ENCODE measurements at places on chromosomes 7 and 10.

DNA sequence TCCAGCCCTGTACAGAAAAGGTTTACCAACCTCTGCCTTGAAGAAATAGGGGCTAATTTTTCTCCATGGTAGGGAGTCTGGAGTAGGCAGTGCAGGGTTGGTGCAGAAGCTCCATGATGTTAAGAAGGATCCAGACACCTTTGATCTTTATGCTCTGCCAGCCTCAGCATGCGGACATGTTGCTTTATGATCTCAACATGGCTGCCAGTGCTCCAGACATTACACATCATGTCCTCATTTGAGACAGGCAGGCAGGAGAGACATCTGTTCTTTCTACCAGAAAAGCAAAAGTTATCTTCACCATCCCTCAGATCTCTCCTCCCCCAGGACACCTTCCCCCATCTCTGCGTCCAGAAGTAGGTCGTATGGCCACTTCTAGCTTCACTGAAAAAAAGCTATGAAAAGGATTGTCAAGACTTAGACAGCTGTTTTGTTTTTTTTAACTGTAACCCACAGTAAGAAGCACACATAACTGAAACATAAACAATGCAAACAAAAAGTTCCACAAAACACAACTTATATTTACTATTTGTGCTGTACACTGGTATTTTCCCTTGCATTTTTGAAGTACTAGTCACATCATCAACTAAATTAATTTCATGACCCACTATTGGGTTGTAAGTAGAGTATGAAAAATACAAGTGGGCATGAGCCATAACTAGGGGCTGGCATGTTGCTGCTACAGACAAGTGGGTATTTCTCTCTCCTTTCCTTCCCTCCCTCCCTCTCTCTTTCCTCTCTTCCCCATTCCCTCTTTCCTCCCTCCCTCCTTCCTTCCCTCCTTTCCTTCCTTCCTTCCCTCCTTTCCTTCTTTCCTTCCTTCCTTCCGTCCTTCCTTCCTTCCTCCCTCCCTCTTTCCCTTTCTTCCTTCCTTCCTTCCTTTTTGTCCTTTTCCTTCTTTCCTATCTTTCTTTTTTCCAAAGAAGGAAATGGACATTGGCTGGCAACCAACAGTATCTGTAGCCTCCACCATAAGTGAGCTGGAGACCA, 2.6 kb upstream of the RASSF4 start:
- DNase-seq: no peak

GRCh38 chr10:114881417-114881816, 56.6 kb upstream of the TRUB1 start:
- no peak for DNase-seq

- DNase-seq: no peak
Observed at GRCh38 chr7:141693082-141693481, 8.9 kb downstream of the DENND11 start.

DNA sequence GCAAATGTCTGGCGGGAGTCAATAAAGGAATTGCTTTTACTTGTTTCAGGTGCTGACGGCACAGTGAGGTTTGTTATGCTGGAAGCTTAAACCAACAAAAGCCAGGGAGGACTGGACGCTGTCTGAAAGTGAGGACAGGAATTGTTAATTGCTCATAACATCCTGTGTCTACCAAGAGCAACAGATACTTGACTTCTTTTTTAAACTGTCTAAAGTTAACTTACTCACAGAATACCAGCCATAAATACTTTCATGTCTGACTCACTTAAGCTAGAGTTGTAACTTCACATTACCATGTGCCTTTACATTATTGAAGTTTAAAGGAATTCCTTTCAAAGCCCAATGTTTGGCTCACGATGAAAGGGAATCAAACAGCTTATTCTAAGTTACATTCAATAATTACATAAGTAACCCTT, 252.7 kb upstream of the SHH start:
- no peak for DNase-seq

- no peak for DNase-seq
Observed at GRCh38 chr7:94974423-94974822, 67.0 kb downstream of the PPP1R9A start.

DNA sequence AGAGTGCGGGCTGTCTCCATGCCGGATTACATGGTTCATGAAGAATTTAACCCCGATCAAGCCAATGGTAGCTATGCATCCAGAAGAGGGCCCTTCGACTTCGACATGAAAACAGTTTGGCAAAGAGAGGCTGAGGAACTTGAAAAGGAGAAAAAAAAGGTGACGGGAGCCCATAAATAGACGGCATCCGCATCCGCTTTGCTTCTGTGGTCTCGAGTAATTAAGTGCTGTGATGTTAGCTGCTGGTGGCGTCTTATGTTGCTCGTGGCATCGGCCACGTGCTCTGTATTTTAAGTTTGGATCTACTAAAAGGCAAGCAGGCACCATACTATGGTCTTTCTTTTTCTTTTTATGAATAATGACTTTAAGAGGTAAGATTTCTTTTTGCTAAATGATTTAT, 11.1 kb downstream of the C7orf57 start:
- DNase-seq: peak; percentile 4

DNA sequence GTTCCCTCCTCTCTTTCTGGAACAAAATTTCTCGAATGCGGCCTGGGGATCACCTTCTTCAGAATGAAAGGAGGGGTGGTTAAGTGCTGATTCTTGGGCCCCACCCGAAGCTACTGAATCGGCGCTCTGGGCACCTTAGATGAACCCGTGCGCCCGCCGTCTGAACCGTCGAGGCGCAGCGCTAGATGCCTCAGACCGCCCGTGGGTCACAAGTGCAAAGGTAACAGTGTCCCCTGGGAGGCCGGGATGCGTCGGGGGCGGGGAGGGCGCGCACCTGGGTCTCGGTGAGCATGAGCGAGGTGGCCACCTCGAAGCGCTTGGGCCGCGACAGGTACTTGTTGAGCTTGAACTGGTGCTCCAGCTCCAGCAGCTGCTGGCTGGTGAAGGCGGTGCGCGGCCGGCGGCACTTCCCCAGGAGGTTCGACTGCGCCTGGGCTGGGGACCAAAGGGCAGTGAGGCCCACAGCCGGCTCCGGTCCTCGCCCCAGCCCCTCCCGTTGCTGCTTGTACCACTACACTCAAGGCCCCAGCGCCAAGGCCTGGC, 4.2 kb downstream of the MNX1 start:
- DNase-seq: no peak

DNA sequence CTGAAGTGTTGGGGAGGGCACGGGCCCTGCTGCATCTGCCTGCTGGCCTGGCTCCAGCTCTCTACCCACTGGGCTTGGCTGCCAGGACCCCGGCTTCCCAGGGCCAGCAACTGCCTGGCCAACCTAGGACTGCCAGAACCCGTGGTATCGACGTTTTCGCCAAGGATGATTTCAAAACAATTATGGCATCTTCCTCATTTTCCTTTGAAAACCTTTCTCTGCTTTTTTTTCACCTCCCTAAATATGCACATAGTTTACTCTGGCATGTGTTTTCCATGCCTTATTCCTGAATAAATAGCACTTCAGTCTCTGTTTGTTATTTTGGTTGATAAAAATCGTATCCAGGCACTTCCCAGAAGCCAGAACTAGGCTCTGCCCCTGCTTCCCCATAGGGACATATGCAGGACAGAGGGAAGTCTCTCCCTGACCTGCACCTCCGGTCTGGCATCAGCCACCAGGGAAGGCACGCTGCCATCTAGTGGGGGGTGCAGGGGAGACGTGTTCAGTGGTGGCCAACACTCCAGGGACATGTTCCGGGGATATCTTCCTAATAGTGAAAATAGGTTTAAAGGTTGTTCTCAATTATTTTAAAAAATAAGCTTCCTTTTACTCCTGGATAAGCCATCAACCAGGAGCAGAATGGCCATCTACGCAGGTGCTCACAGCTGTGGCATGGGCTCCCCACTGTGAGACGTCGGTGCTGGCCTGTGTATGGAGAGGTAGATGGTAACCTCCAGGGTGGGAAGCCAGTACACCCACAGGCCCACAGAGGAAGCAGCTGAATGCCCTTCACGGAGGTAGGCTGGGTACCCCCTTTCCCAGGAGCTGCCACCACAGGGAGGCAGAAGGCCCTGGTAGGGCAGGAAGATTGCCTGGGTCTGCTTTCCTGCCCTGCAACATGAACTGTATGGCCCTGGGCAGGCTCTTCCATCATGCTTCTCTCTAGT, 30.7 kb upstream of the ANTXRL start:
- DNase-seq: no peak

DNA sequence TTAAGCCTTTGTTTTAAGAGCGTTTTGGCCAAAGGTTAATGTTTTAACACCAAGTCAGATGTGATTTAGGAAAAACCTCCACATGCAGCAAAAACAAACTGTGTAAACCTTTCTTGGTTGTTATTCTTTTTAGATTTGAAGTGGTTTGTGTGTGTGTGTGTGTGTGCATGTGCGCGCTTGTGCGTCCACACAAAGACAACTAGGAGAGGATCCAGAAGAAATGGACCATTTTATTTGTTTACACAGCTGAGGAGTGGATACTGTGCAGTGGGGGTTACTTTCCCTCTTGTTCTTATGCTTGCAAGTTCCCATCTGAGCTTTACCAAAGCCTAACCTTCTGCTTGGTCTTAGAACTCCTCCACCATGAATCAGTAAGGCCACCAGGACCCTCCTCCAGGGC, 20.0 kb downstream of the TCF7L2 start:
- no peak for DNase-seq

DNA sequence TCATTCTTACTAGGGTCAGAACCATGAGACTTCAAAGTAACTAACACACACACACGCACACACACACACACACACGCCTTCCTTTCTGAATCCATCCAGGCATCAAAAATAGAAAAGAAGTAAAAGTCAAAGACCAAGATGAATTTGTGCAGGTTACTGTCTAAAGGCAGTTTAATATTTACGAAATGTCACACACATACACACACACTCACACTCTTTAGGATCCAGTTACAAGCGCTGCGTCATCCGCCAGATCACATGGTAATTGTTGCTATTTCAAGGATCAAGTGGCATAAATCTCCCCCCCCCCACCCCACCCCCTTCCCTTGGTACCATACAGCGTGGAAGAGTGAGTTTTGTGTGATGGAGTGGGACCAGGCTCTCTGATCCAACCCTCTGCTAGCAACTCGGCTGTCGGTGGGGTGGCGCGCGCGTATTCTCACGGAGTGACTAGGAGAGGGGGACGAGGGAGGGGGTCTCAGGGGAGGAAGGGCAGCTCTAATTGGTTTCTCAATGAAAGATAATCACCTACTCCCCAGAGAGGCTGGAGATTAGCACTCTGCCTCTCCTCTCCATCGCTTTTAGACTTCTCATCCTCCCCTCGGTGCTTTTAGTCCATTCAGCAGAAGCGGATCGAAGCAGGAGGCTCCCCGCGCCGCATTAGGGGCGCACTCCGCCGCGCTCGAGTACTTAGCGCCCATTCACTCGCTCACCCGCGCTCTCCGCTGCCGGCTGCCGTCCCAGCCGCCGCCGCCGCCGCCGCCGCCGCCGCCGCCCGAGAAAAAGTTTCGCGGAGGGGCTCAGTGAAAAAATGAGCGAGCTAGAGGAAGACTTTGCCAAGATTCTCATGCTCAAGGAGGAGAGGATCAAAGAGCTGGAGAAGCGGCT, 83.5 kb upstream of the PRKG1 start:
- DNase-seq: no peak

GRCh38 chr7:158259141-158259540, 328.5 kb downstream of the PTPRN2 start:
- DNase-seq: no peak
